NCI-H345 (cell line): ENCODE measurements at places on chromosomes 2 and 18.

DNA sequence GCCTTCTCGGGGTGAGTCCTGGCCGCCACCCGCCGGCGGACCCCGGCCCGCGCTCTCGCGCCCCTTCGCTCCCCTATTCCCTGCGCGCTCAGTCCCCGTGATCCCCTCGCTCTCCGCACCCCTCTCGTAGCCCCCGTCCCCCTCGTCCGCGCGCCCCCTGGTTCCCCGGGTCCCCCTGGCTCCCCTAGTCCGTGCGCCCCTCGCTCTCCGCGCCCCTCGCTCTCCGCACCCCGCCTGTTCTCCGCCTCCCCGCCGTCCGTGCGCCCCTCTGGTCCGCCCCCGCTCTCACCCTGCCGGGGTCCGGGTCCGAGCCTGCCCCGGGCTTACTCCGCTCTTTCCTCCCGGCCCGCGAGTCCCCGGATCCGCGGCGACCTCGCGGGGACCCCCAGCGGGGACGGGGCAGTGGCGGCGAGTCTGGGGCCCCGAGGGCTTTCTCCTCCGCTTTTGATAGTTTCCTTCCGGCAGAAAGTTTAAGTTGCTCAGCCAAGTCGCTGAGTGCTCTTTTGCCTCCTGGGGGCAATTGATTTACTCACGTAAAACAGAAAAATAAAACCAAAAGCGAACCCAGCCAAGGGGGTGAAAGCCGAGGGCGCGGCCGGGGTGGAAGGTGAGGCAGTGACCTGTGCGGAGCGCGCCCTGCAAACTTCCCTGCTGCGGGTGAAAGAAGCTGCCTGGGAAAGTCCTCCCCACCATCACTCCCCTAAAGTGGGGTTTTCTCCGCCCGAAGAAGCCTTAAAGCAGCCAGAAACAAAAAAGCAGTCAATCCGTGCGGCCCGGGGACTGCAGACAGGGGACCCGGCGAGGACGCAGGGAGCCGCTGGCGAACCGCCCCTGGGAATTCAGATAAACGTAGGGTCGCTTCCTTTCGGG lies 568 bp downstream of the RAB31 start:
- DNase-seq: no peak

GRCh38 chr2:137023205-137023604 lies 257.9 kb downstream of the THSD7B start:
- no peak for DNase-seq

GRCh38 chr18:63604791-63605567 lies 17.8 kb downstream of the SERPINB13 start:
- no peak for DNase-seq

DNA sequence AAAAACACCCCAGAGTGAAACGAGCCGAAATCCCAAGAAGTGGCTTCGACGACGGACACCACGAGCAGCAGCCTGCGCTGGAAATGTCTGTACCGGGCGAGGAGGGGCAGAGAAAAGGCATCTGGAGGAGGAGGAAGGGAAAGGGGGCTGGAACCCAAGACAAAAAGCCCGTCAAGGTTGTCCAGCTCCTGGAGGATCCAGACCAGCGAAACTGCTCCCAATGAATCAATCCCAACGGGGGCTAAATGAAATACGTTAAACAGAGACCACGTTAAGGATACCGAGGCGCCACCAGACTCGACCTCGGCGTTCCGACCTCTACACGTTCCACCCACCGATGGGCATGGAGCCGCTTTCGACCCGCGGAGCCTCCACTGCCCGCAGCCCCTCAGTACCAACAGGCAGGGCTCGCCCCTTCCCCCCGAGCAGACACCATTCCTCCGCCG lies 400 bp downstream of the CCDC88A start:
- DNase-seq: peak; percentile 58

- DNase-seq: no peak
Measured at GRCh38 chr2:195864316-195864715, 204.3 kb downstream of the DNAH7 start.

GRCh38 chr2:109128616-109129355 lies at the start of gene SH3RF3:
Gene SH3RF3 (plus strand): TSS chr2:109129205.
- DNase-seq: peak; percentile 54
